Activated T-cell treated with anti-CD3 and anti-CD28 coated beads, Interleukin-2, amount 50 U/mL, for 4 hours (primary cell): ENCODE measurements at places on chromosomes 5 and 9. TPM values are rescaled to one million over a fixed set of nuclear protein-coding genes. Genes with fewer than 3 reads are reported as not detected.

MAMDC2 gene
- total RNA-seq, result not detected

FOXD4L3 gene
- total RNA-seq, result not detected

SELENOP gene
- 0.66 TPM for total RNA-seq

KIF24 gene
- 2.2 TPM for total RNA-seq

PCDH12 gene
- 0.65 TPM for total RNA-seq

FAT2 gene
- total RNA-seq, result not detected

GRCh38 chr5:106906199-106906598 is 764.5 kb downstream of the EFNA5 start:
- DNase-seq, result no peak

DNA sequence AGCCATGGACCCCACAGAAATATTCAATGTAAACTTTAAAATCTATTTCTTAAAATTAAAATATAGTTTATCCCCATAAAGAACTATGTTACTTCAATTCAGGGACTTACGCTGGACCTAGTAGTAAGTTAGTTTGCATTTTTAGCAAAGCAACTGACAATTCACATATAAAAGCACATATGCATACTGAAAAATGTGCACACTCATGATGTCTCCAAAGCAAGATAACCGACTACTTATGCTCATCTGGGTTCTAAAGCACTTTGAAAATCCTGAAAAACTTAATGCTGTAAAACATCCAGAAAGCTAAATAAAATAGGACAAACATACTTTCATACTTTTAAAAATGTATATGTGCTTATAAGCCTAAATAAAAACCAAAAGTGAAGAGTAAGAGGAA is 264.4 kb upstream of the GAS1 start:
- no peak for DNase-seq

- no peak for DNase-seq
Measured at GRCh38 chr9:567747-568305, 273.7 kb upstream of the DMRT1 start.

DNA sequence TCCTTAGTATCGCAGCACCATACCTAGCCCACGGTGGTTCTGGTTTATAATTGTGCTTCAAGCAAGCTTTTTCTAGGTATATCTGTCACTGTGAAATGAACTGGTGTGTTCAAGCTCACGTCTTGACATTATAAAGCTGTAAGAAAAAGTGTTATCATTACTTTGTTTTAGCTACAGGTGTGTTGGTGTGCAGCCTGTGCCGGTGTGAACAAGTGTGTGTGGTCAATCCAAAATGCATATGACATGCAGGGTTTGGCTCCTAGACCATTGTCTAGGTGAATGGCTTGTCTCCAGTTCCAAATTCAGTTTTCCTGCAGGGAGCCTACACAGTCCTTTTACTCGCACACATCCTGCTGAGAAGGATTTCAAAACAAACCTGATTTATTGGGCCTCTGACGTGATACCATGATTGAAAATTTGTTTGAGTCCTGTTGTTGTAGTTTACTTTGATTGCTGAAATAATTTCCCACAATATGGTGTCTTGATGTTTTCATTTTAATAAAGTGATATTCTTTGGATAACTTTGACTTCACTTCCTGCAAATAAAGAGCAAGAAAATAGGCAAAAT is 3.7 kb downstream of the LSM11 start:
- no peak for DNase-seq

TMEM252 gene
- total RNA-seq, result not detected

- no peak for DNase-seq
Measured at GRCh38 chr5:638501-639252, 26.5 kb downstream of the CEP72 start.

- DNase-seq, result no peak
Measured at GRCh38 chr5:112586596-112587062, 151.1 kb upstream of the APC start.

- DNase-seq, result no peak
Measured at GRCh38 chr5:63768221-63768620, 194.0 kb downstream of the HTR1A start.

DNA sequence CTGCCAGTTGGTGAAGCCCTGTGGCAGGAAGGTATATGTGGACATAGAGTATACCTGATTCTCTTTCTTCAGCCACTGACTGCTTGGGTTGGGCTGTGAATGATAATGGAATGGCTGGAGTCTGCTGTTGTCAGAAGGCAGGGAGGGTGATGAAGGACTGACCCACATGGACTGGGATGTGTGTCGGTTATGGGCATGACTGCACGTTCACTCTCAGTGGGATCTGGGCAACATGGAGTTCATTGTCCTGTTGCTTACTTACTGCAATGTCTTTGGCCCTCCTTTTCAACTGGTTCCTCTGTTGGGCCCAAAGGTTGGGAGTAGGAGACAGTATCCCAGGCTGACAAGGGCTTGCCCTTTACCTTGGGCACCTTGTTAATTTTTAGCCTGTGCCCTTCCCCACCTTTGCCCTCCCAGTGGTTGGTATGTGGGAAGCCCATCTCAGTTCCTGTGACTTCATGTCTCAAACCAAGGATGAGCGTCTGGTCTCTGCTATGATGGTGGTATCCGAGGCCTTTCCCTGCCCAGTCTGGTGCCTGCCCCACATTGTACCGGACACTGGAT is 34.6 kb downstream of the FAXDC2 start:
- DNase-seq, result no peak

GRCh38 chr5:143922718-143923117 is 110.8 kb downstream of the HMHB1 start:
- DNase-seq, result no peak

DNA sequence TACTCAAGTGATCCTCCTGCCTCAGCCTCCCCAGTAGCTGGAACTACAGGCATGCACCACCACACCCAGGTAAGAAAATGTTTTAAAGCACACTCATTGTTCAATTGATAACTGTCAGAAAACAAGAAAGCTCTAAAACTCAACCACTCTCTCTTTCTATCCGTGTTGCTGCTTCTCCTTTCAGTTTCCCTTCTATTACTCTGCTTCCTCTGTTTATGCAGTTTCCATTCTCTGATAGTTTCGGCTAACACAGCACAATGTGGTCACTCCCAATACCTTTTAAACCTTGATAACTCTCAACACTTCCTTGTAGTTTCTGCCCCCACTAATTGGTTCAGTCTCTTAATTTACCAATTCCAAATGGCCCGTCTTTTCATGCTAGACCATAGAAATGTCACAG is 59.2 kb upstream of the NR4A3 start:
- DNase-seq, result no peak

GRCh38 chr5:173498286-173498685 is 118.2 kb downstream of the BOD1 start:
- no peak for DNase-seq

- DNase-seq, result no peak
Measured at GRCh38 chr5:134906811-134907210, 1.9 kb downstream of the PCBD2 start.

- no peak for DNase-seq
Measured at GRCh38 chr5:9540791-9541190, 5.1 kb downstream of the SEMA5A start.

- no peak for DNase-seq
Measured at GRCh38 chr5:91214571-91214970, 168.5 kb downstream of the ARRDC3 start.

DNA sequence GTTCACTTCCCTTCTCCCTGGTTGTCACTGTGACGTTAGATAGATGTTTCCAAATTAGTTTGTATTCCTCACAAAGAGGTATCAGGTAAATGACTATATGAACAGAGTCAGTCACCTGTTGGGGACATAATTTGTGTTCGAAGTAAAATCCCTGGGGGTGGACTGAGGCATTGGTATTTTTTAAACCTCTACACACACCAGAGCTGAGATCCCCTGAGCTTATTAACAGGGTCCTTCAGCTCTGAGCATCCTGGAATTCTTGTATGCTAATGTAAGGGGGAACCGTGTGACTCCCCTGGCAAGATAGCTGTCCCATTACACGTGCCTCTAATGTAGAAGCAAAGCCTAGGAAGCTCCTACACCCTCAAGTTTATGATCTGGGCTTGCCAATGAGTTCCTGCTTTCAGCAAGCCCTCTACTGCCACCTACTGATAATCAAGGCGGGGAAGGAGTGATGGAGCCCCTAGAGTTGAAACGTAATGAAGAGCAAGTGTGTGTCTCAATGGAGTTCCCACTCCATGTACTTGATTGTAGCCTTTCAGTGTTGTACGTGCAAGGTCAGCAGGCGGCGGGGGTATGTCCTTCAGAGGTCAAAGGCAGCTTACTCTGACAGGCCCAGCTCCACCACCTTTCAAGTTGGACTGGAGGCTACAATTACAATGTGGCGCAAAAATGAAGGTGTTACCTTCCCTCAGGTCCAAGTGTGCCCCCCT is 14.4 kb downstream of the PRKACG start:
- peak; percentile 54 for DNase-seq

DNA sequence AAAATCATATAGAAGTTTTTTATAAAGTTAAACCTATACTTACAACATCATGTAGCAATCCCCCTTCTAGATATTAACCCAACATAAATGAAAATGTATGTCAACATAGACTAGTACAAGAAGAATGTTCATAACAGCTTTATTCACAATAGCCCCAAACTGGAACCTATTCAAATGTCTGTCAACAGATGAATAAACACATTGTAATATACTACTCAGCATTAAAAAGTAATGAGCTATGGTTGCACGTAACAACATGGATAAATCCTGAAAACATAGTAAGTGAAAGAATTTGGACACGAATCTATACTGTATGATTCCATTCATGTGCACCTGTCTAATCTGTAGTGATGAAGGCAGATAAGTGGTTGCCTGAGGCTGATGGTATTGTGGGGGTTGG is 73.9 kb downstream of the CSNK1G3 start:
- no peak for DNase-seq

TSSK1B gene
- not detected for total RNA-seq

GRCh38 chr5:157914151-157914788 is 55.3 kb upstream of the CLINT1 start:
- DNase-seq, result no peak

DNA sequence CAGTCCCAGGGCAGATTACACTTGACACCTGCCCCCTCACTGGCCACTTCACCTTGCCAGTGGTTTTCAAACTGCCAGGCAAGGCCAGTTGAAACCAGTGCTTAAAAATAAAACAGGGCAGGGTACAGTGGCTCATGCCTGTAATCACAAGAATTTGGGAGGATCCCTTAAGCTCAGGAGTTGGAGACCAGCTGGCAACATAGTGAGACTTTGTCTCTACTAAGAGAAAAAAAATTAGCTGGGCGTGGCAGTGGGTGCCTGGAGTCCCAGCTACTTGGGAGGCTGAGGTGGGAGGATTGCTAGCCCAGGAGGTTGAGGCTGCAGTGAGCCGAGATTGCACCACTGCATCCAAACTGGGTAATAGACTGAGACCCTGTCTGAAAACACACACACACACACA is 58.1 kb downstream of the ROPN1L start:
- no peak for DNase-seq

- DNase-seq, result no peak
Measured at GRCh38 chr9:8917956-8918739, 1118.6 kb upstream of the DMAC1 start.

DNA sequence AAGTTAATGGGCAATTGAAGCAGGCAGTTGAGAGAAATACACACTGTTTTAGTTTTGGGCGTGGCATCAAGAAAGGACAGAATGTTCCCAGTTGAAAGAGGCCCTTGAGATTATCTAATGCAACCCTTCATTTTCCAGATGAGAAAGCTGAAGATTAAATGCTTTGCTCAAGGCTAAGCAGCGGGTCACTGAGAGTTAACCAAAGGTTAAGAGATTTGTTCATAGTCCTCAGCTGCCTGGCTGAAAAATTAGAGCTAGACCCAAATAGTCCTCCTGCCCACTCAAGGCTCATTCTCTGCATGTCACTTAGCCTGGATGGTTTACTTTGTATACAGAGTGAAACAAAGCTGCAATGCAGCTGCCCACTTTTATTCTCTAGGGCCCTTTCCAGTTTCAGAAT is 46.7 kb upstream of the MAMDC2 start:
- no peak for DNase-seq

- no peak for DNase-seq
Measured at GRCh38 chr9:13616491-13617035, 337.1 kb upstream of the MPDZ start.

DNA sequence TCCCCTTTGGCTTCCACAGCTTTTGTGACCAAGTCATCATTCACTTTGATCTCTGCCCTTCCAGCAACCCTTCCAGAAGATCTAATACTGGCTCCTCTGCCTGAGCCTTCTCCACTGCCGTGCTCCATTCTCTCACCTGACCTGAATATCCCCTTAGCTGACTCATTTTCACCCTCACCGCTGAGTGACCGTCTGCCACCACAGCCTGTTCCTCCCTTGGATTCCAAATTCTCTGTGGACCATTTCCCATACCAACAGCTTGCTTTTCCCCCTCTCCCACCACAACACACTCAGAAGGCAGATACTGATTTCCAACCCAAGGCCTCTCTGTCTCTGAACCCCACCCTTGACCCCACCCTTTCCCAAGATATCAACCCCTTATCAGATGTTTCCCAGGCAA is 20.5 kb upstream of the SPATA31D1 start:
- no peak for DNase-seq

- DNase-seq, result no peak
Measured at GRCh38 chr5:31362529-31362900, 169.0 kb downstream of the CDH6 start.

DNA sequence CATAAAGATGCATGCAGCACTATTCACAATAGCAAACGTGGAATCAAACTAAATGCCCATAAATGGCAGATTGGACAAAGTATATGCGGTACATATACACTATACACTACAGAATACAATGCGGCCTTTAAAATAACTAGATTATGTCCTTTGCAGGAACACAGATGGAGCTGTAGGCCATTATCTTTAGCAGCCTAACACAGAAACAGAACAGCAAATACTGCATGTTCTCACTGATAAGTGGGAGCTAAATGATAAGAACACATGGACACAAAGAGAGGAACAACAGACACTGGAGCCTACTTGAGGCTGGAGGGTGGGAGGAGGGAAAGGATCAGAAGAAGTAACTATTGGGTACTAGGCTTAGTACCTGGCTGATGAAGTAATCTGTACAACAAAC is 758.2 kb downstream of the TLE1 start:
- DNase-seq, result no peak

- no peak for DNase-seq
Measured at GRCh38 chr5:32476891-32477290, 32.4 kb upstream of the ZFR start.

SPACA9 gene
- total RNA-seq, result 0.82 TPM

GRCh38 chr5:168611165-168611564 is 32.0 kb upstream of the PANK3 start:
- no peak for DNase-seq

DNA sequence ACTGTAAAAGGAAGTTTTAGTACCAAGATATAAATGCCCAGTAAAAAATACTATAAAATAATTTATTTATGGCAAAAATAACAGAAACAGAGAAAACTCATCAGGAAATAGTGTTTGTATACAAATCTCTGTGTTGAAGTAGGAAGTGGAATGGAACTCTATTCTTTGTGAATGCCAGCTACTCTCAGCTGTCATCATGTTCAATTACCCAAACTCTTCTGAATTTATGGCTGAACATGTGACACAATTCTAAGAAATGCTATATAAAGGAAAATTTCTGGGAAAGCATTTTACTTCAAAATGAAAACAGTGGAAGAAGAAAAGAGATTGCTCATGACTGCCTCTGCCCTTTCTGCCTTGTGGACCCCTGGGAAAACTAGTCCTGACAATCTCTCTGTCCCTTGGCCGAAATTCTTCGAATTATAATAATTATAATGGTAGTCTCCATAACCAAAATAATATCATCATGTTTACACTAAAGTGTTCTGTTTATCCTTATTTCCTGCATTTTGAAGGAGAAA is 522.3 kb upstream of the ST8SIA4 start:
- no peak for DNase-seq
